ENCODE measurements at places on chromosomes 4 and X. TPM values are rescaled to one million over a fixed set of nuclear protein-coding genes. Genes with fewer than 3 reads are reported as not detected.

DNA sequence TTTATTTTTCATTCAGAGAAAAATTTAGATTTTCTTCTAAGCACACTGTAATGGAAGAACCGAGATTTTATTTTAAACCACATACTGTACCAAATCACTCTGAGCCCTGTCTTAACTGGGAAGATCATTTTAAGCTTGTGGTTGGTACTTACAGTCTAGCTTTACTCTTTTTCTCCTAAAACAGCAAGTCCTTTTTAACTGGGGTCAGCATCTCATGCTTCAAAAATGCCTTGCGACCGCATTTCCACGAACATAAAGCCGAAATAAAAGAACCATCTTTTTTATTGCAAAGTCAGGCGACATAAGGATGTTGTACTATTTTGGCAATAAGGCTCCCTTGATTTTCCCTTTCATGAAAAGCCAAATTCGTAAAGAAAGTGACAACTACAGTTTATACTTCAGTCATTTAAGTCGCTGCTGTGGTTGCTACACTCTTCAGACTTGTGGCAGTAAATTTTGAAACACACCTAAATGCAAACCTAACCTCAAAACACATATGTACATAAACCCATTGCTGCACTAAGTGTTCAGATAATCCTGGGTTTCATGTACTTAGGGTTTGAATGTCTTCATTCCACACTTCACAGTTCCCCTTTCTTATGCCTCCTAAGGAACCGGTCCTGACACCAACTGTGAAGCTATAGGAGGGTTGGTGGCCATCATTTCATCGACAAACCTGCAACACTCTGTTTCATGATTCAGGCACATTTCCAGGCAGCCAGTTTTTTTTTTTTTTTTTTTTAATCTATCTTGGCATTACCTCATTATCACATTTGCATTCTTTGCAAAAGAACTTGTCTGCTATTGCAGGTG lies 3.0 kb downstream of the STOX2 start:
- no peaks in the 10 kb centered on the region for H3K36me3 ChIP-seq
- H3K4me3 ChIP-seq: no peak overlapping the region
- H3K4me1 ChIP-seq: peaks cover 17% of the 10 kb centered on the region

DNA sequence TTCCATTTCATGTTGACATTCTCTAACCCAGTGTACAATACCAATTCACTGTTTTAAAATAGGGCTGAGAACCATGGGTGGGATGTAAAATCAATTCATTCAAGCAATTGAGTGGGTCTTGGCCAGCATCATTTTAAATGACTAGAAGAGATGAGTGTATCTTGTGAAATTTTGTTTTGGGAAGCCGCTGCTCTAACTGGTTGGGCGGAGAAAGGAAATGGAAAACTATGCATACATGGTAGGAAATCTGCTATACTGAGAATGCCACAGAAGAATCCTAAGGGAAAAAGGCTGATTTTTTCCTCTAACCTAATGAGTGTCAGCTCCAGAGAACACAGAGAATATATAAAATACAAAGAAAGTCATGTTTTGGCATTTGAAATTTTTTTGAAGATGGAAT lies 54.8 kb upstream of the DCLK2 start:
- no peaks in the 10 kb centered on the region for H3K36me3 ChIP-seq
- H3K4me3 ChIP-seq: no peak overlapping the region
- no peaks in the 10 kb centered on the region for H3K4me1 ChIP-seq
- no peak for DNase-seq
- no peak overlapping the region for H3K27ac ChIP-seq

GRCh38 chrX:118660085-118660484 lies 67.3 kb upstream of the IL13RA1 start:
- no peak overlapping the region for H3K27ac ChIP-seq
- no peaks in the 10 kb centered on the region for H3K4me1 ChIP-seq
- no peaks in the 10 kb centered on the region for H3K36me3 ChIP-seq
- H3K27me3 ChIP-seq: peaks cover 10% of the 10 kb centered on the region

GRCh38 chr4:88527787-88528186 lies 4.2 kb upstream of the PYURF start:
- no peak for DNase-seq
- H3K27ac ChIP-seq: no peak overlapping the region
- H3K4me1 ChIP-seq: peaks cover 21% of the 10 kb centered on the region

DNA sequence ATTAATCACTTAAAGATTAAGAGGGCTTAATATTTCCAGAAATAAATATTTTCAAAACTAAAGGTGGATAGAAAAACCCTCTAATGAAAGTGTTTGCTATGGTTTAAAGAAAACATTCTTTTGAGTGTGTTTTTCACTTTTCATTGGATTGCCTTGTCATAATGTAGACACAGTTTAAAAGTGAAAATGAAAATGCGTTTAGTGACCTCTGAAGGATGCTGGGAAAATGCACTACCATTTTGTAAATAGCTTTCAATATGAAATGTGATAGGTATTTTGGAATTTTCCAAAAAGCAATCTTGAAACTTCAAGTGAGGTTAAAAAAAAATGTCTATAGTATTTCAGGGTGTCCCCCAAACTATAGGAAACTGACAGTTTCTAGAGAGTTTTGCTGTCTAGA lies 642.2 kb downstream of the C4orf33 start:
- no peaks in the 10 kb centered on the region for H3K4me1 ChIP-seq
- H3K4me3 ChIP-seq: no peak overlapping the region
- H3K27ac ChIP-seq: no peak overlapping the region
- no peak for DNase-seq
- H3K36me3 ChIP-seq: no peaks in the 10 kb centered on the region

DNA sequence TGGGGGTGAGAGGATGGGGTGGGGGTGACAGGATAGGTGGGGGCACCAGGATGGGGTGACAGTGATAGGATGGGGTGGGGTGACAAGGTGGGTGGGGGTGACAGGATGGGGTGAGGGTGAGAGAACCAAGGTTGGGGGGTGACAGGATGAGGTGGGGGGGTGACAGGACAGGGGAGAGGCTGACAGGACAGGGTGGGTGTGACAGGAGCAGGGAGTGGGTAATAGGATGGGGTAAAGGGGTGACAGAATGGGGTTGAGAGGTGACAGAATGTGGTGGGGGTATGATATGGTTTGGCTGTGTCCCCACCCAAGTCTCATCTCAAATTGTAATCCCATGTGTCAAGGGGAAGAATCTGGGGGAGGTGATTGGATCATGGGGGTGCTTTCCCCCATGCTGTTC lies 26.0 kb downstream of the RNF212 start:
- no peak overlapping the region for H3K27ac ChIP-seq
- no peaks in the 10 kb centered on the region for H3K36me3 ChIP-seq
- no peak for DNase-seq
- no peaks in the 10 kb centered on the region for H3K27me3 ChIP-seq

DNA sequence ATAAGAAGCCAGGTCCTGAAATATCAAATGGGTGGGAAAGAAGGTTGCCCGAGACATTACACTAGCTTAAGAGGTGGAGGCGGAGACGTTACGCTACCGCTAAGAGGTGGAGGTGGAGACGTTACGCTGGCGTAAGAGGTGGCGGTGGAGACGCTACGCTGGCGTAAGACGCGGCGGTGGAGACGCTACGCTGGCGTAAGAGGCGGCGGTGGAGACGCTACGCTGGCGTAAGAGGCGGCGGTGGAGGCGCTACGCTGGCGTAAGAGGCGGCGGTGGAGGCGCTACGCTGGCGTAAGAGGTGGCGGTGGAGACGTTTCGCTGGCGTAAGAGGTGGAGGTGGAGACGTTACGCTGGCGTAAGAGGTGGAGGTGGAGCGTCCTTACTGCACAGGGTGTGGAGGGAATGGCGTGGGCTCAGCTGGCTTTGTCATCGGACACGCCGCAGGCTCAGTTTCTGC lies 12.8 kb downstream of the CYP4V2 start:
- H3K36me3 ChIP-seq: no peaks in the 10 kb centered on the region
- H3K4me3 ChIP-seq: no peak overlapping the region
- no peaks in the 10 kb centered on the region for H3K27me3 ChIP-seq
- DNase-seq: no peak

GRCh38 chr4:73674451-73674919 lies 54.2 kb upstream of the RASSF6 start:
- peak overlapping the region; percentile 83 for H3K27ac ChIP-seq
- H3K4me1 ChIP-seq: peaks cover 24% of the 10 kb centered on the region
- no peaks in the 10 kb centered on the region for H3K27me3 ChIP-seq
- H3K36me3 ChIP-seq: no peaks in the 10 kb centered on the region

GRCh38 chrX:110282922-110283321 lies 35.0 kb downstream of the AMMECR1 start:
- no peak for DNase-seq
- no peaks in the 10 kb centered on the region for H3K4me1 ChIP-seq
- no peaks in the 10 kb centered on the region for H3K27me3 ChIP-seq
- H3K36me3 ChIP-seq: no peaks in the 10 kb centered on the region

DNA sequence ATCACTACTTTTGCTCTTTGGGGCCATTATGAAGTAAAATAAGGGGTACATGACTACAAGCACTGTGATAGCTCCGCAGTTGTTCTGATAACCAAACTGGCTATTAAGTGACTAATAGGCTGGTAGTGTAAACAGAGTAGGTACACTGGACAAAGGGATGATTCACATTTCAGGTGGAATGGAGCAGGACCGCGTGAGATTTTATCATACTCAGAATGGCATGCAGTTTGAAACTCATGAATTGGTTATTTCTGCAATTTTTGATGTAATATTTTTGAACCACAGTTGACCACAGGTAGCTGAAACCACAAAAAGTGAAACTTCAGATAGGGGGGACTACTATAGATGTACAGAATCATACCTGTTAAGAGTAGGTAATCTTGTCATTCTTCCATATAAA lies 55.8 kb downstream of the PAK3 start:
- no peaks in the 10 kb centered on the region for H3K4me1 ChIP-seq
- no peaks in the 10 kb centered on the region for H3K36me3 ChIP-seq
- DNase-seq: no peak
- H3K27me3 ChIP-seq: peaks cover 10% of the 10 kb centered on the region
- no peak overlapping the region for H3K27ac ChIP-seq

GRCh38 chr4:8365951-8366350 lies 74.6 kb downstream of the ACOX3 start:
- no peak overlapping the region for H3K4me3 ChIP-seq
- no peaks in the 10 kb centered on the region for H3K4me1 ChIP-seq
- H3K27ac ChIP-seq: no peak overlapping the region

- H3K27me3 ChIP-seq: no peaks in the 10 kb centered on the region
- no peaks in the 10 kb centered on the region for H3K36me3 ChIP-seq
- H3K4me3 ChIP-seq: no peak overlapping the region
- H3K27ac ChIP-seq: no peak overlapping the region
- no peaks in the 10 kb centered on the region for H3K4me1 ChIP-seq
These were observed 28.3 kb upstream of the BTC start for GRCh38 chr4:74822603-74823002.

GRCh38 chrX:15143825-15144121 lies 126.1 kb downstream of the ASB9 start:
- no peak overlapping the region for H3K4me3 ChIP-seq
- H3K4me1 ChIP-seq: no peaks in the 10 kb centered on the region
- DNase-seq: no peak
- H3K36me3 ChIP-seq: no peaks in the 10 kb centered on the region

GRCh38 chrX:51484616-51485015 lies 11.8 kb downstream of the NUDT11 start:
- H3K27ac ChIP-seq: no peak overlapping the region
- no peaks in the 10 kb centered on the region for H3K36me3 ChIP-seq
- no peaks in the 10 kb centered on the region for H3K4me1 ChIP-seq
- no peak for DNase-seq
- H3K27me3 ChIP-seq: peaks cover 4% of the 10 kb centered on the region

DNA sequence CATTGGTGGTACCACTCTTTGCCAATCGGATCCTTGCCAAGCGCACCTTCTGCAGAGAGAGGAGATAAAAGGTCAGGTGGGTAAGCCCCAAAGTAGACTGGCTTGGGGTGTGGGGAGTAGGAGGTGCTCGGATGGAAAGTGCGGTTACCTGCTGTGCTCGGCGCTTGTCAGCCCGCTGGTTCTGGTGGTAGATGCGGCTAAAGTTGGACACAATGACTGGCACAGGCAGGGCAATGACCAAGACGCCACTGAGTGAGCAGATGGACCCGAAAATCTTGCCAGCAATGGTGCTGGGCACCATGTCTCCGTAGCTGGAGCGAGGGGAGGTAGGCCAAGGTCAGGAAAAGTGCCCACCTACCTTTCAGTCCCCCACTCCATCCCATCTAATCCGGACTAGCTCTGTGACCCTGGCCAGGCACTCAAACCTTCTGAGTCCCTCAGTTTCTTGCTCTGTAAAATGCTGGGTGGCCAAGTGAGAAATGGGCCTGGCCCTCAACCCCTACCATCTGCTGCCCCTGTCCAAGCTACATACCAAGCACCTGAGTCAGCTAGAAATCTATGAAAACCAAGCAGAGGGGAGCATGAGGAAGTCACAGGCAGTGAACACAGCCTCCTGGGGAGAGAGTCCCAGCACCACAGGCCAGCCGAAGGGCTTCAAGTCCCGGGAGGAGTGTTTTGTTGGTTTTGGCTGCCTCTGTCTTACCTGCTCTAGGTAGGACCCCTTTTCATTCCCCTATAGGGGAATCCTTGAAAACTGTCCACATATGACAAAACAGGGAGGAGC lies 4.7 kb downstream of the KCND1 start:
- DNase-seq: no peak
- no peak overlapping the region for H3K4me3 ChIP-seq
- no peak overlapping the region for H3K27ac ChIP-seq
- H3K4me1 ChIP-seq: no peaks in the 10 kb centered on the region

DNA sequence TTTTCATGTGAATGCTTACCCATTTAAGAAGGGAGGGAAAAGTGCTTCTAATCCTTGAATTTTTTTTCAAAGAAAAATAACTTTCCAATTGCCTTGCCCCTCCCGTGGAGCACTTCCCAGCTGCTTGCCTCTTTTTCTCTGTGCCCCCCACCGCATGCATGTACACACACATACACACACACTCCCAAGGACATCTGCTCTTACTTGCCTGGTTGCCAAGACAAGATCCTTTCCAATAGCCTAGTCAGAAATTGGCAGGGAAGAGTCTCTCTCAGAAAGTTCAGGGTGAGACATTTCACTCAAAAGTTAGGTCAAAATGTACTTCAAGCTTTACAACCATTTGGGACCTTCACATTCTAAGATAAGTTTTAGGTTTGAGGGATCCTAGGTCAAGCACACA lies 10.9 kb downstream of the HHIP start:
- H3K36me3 ChIP-seq: no peaks in the 10 kb centered on the region
- no peaks in the 10 kb centered on the region for H3K4me1 ChIP-seq
- H3K27me3 ChIP-seq: peaks cover 4% of the 10 kb centered on the region
- no peak overlapping the region for H3K4me3 ChIP-seq

- no peaks in the 10 kb centered on the region for H3K4me1 ChIP-seq
- no peak overlapping the region for H3K27ac ChIP-seq
- H3K4me3 ChIP-seq: no peak overlapping the region
- no peak for DNase-seq
These were observed 341.9 kb downstream of the CAMK2D start for GRCh38 chr4:113419631-113420030.

CYTL1 gene
- polyA plus RNA-seq: 1.1 TPM

CFAP97 gene
- 3.9 TPM for polyA plus RNA-seq

XG gene
- not detected for polyA plus RNA-seq

ZNF157 gene
- 0.16 TPM for polyA plus RNA-seq

PHKA1 gene
- polyA plus RNA-seq: 22.6 TPM

TCEAL6 gene
- 1.7 TPM for polyA plus RNA-seq

GC gene
- polyA plus RNA-seq: 1.4 TPM

C4orf36 gene
- 0.20 TPM for polyA plus RNA-seq

CHRDL1 gene
- 3.6 TPM for polyA plus RNA-seq

SPIN3 gene
- 9.1 TPM for polyA plus RNA-seq

Measured in adrenal gland (tissue), 19 donors.